ENCODE measurements at places on chromosomes 5 and 9.

DNA sequence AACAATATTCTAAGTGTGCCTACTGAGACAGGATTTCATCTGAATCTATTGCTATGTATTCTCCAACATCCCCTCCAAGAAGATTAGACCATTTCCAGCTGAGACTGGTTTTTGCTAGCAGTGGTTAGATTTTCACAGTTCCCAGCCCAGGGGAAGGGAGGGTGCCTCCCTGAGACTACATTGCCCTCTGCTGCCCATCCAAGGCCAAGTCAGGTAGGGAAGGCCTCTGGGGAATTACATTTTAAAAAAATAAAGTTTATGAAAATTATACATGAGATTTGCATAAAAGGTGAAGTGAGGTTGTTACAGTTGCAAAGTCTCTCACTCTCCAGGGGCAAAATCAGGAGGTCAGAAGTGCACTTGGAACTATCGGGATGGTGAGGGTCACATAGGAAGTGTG, 28.0 kb upstream of the SYK start:
- no peak for DNase-seq

- no peak for DNase-seq
These were observed 17.9 kb downstream of the COL27A1 start for GRCh38 chr9:114172981-114173833.

DNA sequence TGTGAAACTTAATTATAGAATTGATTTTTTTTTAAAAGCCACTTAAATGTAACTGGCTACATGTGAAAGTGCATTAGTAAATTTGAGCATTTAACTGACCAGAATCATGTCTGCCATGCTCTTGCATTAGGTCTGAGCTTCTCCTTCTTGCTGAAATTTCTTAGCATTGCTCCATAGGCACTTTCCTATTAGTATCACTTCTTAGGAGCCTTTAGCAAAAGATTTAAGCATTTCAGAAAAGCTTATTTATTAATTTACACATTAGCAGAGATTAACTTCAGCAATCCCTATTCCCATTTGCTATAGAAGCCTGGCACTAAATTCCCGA, 211.0 kb downstream of the SNX18 start:
- DNase-seq = no peak

DNA sequence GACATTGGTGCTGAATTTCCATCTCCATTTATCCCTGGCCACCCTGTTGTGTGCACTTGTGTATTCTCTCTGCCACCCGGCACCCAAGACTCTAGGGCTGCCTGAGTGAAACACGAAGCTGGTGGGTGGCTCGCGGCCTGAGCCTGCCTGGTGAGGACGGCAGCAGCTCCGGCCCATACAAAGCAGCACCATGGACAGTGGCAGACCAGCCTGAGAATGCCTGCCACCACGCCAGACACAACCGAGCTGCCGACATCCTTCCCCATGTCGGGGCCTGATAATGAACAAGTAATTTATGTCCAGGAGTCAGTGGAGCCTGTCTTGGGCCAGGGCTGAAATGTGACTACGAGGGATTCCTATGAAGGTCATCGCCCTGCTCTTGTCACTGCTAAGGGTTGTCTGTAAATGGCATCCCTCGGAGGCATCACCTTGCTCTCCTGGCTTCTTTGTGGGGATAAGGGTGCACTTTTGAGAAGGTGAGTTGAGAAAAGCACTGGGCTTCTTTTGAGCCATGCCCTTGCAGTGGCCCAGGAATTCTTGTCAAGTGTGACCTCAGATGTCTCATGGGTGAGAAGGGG, 175.7 kb downstream of the MELK start:
- DNase-seq = peak; percentile 67

- DNase-seq = no peak
These were observed 287.4 kb downstream of the GLIS3 start for GRCh38 chr9:4012441-4012840.

DNA sequence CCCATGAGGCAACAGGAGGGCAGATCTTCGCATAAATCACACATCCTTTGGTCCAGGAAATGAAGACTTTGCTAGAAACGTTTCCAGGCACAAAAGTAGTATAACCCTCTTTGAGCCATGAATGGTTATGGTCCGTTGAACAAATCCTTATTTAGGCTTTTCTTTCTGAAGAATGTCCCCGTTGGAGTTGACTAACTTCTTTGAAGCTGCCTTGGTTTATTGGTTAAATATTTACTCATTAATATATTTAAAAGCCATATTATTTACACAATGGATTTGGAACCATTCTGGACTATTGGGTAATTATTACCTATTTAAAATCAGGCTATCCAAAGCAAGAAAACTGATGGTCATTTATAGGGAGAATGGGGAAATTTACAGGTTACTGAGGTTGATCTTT, 347.6 kb upstream of the SLC30A5 start:
- DNase-seq = no peak

GRCh38 chr9:121156263-121156731, 45.4 kb downstream of the RAB14 start:
- DNase-seq = no peak

- no peak for DNase-seq
These were observed 11.1 kb downstream of the GAPVD1 start for GRCh38 chr9:125272697-125273096.

DNA sequence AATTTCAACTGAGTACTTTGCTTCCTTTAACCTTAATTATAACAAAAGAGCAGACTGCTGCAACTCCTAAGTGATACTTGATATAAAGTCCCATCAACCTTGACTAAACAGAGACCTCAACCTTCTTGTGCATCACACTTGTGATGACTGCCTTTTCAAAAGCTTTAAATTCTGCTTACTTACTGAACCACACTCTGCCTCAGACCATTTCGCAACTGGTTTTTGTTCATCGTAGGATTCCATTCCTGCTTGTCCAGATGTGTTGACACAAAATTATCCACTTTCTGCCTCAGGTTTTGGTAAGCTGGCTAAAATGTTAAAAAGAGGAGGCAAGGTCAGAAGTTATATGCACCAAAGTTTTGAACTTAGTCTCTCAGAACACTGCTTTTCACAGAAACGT, 3.5 kb downstream of the BOD1 start:
- DNase-seq = no peak

DNA sequence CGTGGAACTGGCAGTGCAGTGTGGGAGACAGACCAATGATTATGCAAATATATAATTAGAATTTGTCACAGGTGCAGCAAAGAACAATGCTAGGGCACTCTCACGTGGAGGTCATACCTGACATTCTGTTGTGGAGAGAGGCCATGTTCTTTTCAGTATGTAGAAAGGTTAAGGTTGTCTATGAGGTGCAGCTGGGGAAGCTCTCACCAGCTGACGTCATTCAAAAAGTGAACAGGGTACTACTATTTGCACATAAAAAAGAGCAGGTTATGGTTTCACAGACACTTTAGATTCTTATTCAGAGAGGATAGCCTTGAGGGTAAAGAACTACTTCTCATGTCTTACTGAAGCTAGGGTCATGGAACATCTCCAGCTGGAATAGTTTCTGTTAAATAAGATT, 19.1 kb downstream of the SH3GL2 start:
- DNase-seq = no peak

- DNase-seq = no peak
These were observed 15.3 kb upstream of the KIF27 start for GRCh38 chr9:83936523-83936922.

DNA sequence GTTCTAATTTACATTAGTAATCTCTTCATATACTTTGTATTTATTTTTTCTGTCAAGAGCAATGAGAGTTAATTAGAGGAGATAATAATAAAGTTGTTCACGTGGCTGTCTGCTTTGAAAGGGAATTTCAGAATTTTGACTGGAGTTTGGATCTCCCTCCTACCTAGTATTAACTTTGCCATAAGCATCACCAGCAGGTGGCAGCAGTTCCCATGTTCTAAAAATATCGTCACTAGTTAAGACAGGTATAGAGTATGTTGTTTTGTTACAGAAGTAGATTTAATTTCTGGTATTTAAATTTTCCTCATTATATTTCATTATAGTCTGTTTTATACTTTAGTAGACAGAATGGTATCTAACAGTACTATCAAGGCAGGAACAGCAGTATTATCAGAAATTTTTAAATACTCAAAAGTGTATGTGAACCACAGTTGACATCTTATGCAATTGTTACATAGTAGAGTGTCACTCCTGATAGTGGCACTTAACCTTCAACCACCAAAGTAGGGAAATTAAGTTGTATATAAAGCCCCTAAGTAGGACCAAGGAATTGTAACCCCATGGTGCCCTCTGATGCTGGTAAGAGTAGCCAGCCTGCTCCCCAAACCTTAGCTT, 20.4 kb downstream of the GNPDA1 start:
- DNase-seq = peak; percentile 87

DNA sequence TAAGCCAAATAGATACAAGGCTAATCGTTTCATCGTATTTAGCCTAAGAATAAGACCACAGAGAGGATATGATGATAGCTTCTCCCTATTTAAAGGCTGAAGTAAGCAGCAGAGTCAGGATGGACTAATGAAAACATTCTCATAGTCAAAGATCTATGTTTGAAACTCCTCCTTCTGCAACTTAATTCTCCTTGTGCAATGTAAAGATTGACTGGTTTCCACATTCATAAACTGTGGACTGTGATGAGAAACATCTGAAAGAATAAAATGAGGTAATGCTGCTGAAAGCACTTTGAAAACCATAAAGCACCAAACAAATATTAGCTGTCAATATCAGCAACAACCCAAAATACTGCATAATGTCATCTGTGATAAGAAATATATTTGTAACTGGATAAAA, 361.9 kb downstream of the CSNK1G3 start:
- DNase-seq = no peak

DNA sequence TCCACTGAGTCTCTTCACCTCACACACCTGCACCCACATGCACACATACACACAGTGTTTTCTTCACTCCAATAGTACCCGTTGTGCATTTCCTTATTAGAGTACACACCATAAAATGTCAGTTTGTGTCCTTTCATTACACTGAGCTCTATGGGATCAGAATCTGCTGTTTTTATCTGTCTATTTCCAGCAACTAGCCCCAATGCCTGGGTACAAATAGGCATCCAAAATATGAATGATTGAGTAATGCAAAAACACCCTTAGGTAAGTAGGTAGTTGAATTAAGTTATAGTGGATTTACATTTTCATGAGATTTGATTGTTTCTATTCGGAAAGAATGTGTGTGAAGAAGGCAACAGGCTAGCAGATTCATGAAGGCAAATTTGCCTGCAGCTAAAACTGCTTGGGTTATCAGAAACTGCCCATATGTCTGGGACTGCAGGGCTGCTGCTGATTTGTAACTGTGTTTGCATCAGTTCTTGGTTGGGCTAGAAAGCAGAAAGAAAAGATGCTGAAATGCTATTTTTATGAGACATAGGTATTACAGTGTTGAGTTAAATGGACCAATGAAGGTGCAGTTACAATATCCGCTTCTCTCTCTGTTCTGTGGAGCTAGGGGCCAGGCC, 26.9 kb downstream of the PPP3R2 start:
- DNase-seq = no peak

- DNase-seq = no peak
These were observed 9.3 kb downstream of the PHF2 start for GRCh38 chr9:93585695-93586094.

DNA sequence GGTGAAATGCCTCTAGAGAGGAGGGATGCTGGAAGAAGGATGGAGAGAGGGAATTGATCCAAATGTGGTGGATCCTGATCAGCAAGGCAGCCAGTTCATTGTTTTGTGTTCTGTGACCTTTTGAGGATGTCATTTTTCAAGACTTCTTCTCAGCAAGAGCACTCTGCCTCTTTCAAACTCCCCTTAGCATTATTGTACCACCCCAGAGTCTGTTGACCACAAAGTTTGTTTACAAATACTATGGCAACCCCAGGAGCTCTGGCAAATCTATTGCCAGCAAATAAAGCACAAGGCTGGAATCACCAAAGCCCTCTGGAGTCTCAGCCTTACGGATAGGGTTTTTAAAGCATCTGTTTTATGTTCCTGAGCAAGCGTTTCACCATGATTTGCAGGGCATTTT, 76.2 kb upstream of the SLC1A3 start:
- DNase-seq = no peak

- DNase-seq = no peak
These were observed 76.6 kb downstream of the YIPF5 start for GRCh38 chr5:144093868-144094267.

GRCh38 chr9:111582888-111583287, 16.6 kb downstream of the PTGR1 start:
- no peak for DNase-seq

DNA sequence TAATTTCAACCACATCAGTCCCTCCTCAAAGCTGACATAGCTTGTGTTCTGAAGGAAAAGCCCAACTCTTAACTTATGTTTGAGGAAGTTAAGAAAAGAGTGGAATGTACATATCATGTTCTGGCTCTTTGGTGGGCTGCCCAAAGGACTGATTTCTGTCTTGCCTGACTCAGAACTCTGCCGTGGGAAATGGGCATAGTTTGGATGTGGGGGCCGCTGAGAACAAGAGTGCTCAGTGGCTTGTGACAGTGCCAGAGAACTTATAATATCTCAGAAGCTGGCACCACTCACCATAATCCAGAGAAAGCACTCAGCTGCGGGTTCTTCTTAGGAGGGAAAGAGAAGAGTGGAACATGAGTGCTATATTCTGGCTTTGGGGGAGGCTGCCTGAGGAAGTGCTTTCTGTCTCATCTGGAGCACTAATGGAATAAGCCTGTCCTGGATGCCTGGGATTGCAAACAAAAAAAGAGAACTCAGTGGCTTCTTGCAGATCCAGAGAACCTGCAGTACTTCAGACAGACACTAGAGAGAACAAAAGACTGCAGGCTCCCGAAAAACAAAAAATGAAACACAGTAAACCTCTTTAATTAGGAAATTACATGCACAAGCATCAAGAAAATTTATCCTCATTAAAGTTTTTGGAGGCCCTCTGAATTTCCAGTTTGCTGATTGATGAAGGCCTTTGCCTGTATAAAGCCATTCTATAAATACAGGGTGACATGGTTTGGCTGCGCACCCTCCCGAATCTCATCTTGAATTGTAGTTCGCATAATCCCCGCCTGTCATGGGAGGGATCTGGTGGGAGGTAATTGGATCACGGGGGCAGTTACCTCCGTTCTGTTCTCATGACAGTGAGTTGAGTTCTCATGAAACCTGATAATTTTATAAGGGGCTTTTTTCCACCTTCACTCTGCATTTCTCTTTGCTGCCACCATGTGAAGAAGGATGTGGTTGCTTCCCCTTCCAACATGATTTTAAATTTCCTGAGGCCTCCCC, 207.0 kb downstream of the DMAC1 start:
- no peak for DNase-seq

GRCh38 chr5:153530357-153531143, 40.1 kb downstream of the GRIA1 start:
- DNase-seq = no peak

- DNase-seq = no peak
These were observed 579.8 kb upstream of the ST8SIA4 start for GRCh38 chr5:101482931-101483330.

- DNase-seq = no peak
These were observed 1963.3 kb upstream of the CDH9 start for GRCh38 chr5:29001666-29002065.

DNA sequence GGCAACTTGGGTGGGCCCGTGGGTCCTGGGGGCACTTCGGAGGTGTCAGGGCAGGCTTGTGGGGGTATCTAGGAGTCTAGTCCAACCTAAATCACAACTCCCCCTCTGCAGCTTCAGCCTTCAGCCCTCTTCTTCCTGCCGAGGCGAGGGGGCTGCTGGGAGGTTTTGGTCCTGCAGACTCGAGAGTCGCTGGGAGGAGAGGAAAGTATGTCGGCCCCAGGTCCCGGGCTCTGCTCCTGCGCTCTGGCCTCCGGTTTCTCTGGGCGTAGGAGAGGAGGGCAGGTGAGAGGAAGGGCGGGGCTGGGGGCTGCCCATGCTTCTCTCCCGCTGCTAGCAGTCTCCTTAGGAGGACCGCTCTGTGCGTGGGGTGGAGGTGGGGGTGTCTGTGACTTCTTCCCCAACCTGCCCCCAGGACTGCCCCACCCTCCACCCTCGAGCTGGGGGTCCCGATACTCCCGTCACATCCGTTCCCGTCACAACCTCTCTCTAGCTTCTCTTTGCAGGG, 139.8 kb upstream of the COL5A1 start:
- DNase-seq = no peak
